Brain (organoid and tissue), 16 donors: ENCODE measurements at places on chromosomes 7 and 10.
A peak's percentile ranks its signal among the peaks of the same experiment; 100 is the strongest.

- peak; percentile 61 for DNase-seq
Measured at GRCh38 chr7:4882169-4883032, 1.1 kb downstream of the RADIL start.

- no peak for DNase-seq
Measured at GRCh38 chr7:74051193-74051592, 23.2 kb downstream of the ELN start.

- DNase-seq: no peak
Measured at GRCh38 chr10:132468651-132469050, 68.9 kb upstream of the INPP5A start.

GRCh38 chr10:31822616-31823318 is 105.9 kb downstream of the ARHGAP12 start:
- DNase-seq: no peak

DNA sequence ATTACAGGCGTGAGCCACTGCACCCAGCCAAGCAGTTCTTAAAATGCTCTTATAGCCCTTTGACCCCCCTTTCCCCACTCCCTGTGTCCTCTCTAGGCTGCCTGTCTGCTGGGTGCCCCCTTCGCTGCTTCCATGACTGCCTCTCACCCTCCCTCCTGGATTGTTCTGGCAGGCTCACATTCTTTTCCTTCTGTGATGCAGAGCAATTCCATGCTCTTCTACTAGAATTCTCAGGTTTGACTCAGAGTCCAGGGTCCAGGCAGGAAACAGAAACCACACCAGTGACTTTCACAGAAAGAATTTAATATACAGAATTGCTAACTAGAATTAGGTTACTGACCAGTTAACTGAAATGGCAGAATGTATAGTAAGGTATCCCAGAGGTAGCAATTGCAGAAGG is 244.8 kb downstream of the BAMBI start:
- no peak for DNase-seq

DNA sequence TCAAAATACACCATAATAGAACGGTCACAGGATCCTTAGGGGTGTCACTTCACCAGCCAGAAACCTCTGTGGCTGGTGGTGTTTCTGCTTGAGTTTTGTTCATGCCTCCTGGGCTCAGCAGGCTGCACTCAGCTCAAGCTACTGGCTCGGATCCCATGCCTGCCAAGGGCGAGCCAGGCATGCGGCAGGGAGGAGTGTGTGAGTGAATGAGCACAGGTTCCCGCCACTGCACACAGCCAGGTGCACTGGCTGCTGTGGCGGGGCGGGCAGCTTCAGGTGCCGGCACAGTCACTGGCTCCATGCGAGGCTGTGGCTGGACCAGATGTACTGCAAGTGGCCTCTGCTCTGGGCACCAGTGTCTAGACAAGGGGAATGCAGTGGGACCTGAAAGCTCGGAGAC is 29.5 kb downstream of the CLDN12 start:
- DNase-seq: no peak

- DNase-seq: no peak
Measured at GRCh38 chr7:55150709-55151451, 132.1 kb downstream of the EGFR start.

DNA sequence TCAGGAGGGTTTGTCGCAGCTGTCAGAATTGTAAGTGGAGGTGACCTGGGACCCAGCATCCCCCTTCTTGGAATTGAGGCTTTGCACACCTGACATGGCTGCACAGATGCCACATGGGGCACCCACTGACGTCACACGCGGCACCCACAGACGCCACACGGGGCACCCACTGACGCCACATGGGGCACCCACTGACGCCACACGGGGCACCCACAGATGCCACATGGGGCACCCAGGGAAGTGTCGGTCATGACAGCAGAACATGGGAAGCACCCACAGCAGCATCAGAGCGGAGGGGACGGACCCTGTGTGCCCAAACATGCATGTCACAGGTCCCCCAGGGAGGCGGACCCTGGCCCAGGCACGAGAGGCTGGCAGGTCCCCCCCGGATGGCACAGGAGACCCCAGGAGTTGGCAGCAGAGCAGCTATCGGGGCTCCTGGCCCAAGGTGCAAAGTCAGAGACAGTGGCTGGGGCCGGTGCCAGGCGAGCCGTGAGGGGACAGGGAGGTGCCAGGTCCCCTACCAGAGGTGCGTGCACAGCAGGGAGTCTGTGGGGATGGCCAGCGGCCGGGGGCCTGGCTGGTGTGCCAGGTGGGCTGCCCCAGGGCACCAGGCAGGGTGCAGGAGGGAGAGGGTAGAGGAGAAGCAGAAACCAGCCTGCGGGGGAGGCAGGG is 21.1 kb downstream of the KNDC1 start:
- no peak for DNase-seq

- DNase-seq: no peak
Measured at GRCh38 chr10:71453186-71453585, 56.5 kb downstream of the CDH23 start.

GRCh38 chr7:70037171-70037933 is 439.1 kb downstream of the AUTS2 start:
- no peak for DNase-seq

DNA sequence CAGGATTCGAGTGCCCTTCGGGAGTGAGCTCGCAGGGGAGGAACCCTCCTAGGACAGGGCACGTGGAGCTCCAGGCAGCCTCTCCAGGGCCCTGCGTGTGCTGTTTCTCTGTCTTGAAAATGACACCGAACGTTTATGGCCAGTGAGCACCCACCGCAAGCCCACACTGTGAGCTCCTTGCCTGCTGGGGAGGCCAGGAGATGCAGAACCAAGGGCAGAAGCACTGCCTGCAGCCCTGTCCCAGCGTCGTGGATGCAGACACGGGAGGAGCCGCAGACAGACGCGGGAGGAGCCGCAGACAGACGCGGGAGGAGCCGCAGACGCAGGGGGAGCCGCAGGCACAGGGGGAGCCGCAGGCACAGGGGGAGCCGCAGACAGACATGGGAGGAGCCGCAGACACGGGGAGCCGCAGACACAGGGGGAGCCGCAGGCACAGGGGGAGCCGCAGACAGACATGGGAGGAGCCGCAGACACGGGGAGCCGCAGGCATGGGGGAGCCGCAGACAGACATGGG is 314.4 kb downstream of the PTPRN2 start:
- no peak for DNase-seq

DNA sequence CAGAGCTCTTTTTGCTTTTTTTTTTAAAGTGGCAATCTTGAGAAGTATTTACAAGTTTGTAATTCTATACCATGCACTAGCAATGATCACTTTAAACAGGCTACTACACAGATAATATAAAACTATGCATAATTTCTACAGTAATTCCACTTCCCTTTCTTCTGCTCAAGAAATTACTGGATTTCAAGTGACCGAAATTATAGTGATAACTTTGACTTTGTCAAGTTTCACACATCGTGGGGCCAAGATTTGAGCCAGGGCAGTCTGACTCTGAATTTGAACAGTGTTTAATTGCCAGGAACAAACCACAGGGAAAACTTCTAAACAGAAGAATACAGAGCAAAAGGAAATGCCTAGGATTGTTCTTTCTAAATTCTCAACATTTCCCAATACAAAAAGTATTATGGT is 288.3 kb upstream of the MKLN1 start:
- DNase-seq: no peak

DNA sequence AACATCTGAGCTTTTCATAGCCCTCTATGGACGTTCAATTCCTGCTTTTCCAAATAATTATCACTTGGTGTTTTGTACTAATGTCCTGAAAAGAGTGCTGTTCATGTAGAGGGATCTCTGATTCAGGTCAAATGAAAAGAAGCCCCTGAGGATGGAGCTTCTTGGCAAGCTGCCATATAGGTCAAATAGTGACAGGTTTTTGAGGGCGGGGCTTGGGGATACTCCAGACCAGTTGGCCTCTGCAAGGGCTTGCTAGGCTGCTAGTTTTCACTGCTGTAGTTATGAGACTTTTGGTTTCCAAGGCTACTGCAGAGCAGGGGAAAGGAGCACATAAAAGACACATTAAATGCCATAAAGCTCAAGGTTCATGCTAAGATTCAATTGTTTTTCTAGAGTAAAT is 257.2 kb upstream of the CACNA2D1 start:
- DNase-seq: peak; percentile 62

- no peak for DNase-seq
Measured at GRCh38 chr7:131603932-131604331, 47.5 kb upstream of the PODXL start.

- DNase-seq: no peak
Measured at GRCh38 chr7:30459591-30460245, 18.9 kb downstream of the NOD1 start.

DNA sequence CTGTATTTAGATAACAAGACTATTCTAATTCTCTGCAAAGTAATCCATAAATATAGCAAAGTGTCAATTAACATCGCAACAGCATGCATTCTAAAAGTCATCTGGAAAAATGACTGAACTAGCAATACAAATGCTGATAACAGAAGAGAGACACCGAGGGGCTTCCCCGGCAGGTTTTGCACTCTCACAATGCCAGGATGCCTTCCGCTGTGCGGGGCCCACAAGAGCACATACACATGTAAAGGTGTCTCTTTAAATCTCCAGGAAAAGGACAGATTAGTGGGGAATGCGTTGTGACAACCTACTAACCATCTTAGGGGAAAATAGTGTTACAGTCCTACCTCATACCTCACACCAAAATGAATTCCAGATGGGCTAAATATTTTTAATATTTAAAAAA is 86.9 kb downstream of the CXCL12 start:
- no peak for DNase-seq

GRCh38 chr10:110357252-110357780 is 52.6 kb upstream of the SMNDC1 start:
- DNase-seq: no peak

DNA sequence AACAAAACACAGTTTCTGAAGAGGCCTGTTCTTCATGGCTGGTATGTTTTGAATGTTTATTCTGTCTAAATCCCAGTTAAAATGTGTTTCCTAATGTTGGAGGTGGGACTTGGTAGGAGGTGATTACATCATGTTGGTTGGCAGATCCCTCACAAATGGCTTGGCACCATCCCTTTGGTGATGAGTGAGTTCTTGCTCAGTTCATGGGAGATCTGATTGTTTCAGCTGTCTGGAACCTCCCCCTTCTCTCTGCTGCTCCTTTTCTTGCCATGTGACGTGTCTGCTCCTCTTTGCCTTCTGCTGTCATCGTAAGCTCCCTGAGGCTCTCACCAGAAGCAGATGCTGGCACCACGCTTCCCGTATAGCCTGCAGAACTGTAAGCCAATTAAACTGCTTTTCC is 383.6 kb upstream of the TPK1 start:
- DNase-seq: no peak

GRCh38 chr10:126049759-126050700 is 153.7 kb downstream of the FANK1 start:
- no peak for DNase-seq
